ENCODE measurements at places on chromosomes 4 and X. TPM values are rescaled to one million over a fixed set of nuclear protein-coding genes. Genes with fewer than 3 reads are reported as not detected.

The SRPK3 gene
- total RNA-seq = 1.6 TPM

The UGT2A3 gene
- total RNA-seq = not detected

The MAGED2 gene
- 86.1 TPM for total RNA-seq

The PRSS12 gene
- 7.8 TPM for total RNA-seq

The MAGED1 gene
- total RNA-seq = 57.6 TPM

The P2RY8 gene
- total RNA-seq = 1.9 TPM

The TMEM150C gene
- total RNA-seq = 6.7 TPM

The LINC00632 gene
- total RNA-seq = 25.1 TPM

The UGT2B10 gene
- total RNA-seq = not detected

The SLIT2 gene
- 4.1 TPM for total RNA-seq

The FOXP3 gene
- not detected for total RNA-seq

The FRYL gene
- 697 TPM for total RNA-seq

DNA sequence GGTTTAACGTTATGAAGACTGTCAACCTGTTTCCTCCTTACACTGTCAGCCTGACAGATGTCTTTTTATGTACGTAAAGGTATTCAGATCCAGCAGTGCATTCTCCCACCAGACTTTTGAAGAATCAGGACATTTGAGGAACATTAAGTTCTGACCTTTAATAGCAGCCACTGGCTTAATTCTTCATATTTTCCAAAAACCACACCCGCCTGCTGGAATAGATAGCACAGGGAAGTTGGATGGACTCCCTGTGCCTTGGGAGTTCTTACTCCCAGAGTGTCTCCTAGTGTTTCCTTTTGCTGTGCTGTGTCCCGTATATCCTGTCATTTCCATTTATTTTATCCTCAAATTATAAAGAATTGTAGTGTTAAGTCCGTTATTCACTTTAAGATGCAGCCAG, 94.5 kb downstream of the AFF1 start:
- DNase-seq = no peak

DNA sequence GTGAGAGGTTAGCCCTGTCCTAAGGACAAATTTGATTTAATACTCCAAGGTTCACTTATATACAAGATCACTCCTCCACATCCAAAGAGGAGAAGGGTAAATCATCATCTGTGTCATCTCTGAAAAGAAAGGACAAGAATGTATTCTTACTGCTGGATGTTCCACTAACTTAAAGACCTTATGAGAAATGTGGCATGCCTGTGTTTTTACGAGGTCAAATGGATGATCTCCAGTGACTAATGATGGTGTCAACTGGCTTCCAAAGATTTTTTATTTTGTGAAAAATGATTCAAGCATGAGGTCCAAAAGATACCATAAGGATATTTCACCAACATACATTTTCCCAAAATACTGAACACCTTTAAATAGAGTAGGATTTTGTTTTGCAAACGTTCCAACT, 143.4 kb downstream of the PTCHD1 start:
- DNase-seq = no peak

GRCh38 chr4:16754104-16754503, 144.3 kb downstream of the LDB2 start:
- no peak for DNase-seq

DNA sequence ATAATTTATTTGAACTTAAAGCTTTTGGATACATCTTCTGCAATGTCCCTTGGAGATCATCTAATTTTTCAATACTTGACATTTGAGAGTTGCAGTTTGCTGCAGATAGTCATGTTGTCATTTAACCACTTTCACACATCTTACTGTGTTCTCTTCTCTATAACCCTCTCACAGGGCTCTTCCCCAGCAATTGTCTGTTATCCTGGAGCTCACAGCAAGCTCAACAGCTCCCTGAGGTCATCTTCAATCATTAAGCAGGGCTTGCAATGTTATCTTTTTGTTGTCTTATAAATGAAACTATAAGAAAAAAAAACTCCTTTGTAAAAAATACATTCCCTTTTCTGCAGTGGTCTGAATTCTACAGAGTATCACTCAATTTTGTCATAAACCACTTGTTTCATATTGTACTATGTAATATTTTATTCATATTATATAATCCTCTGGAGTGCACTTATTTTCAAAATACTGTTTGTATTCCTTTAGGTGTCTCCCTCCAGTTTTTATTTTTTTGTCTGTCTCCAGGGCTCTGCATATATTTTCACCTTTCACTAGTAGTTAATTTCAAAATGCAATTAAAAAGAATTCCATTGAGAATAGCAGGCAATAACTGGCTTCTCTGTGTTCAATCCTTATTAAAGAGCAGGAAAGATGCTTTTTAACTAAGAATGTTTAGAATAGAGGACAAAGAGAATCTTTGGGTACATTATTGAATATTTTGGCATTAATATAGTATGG, 106.3 kb upstream of the ARSJ start:
- DNase-seq = no peak

GRCh38 chr4:87399148-87399547, 8.2 kb upstream of the HSD17B11 start:
- peak; percentile 31 for DNase-seq

DNA sequence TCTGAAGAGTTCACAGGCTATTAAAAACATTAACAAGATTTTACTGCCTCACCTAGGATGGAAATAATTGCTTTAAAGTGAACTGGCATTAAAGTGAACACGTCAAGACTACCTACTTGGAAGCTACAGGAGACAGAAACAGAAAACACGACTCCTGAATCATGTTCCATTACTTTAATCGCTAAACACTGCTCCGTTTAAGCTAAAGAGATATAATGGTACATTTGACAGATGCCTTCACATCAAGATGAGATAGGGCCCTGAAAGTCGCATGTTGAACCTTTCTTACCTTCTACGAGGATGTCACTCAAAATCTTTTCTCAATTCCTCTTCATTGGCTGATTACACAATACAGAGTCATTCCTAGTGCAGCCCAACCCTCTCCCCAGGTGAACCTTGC, 206.3 kb upstream of the GATB start:
- DNase-seq = no peak

GRCh38 chr4:17670423-17670822, 56.0 kb downstream of the MED28 start:
- DNase-seq = no peak

- no peak for DNase-seq
Observed at GRCh38 chr4:18321956-18322530, 300.5 kb upstream of the LCORL start.

GRCh38 chrX:118526149-118526548, 30.5 kb downstream of the DOCK11 start:
- DNase-seq = no peak

DNA sequence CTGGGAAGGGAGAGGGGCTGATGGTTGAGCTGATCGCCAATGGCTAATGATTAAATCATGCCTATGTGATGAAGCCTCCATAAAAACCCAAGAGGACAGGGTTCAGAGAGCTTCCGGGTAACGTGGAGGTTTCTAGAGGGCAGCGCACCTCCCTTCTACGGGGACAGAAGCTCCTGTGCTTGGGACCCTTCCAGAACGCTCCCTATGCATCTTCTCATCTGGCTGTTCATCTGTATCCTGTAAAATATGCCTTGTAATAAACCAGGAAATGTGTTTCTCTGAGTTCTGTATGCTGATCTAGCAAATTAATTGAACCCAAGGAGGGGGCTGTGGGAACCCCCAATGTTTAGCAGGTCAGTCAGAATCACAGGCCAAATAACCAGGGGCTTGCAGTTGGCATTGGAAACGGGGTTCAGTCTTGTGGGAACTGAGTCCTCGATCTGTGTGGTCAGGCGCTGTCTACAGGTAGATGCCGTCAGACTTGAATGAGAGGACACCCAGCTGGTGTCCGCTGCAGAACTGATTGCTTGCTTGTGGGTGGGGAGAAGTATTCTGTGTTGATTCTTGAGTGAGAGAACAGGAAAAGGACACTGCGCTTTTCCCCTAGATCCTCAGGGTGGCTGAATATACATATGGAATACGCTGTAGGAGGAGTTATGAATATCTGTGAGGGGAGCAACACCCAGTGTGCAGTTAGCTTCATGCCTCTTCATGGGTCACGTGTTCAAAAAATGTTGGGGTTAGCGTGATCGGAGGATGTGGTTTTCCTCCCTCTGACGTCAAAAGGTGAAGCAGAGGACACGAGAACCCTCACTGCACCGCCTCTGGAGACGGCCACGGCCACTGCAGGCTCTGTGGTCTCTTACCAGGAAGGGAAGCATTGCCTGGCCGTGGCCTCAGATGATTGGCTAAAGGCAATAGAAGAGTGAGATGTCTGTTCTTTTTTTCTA, 29.2 kb downstream of the HTT-AS start:
- DNase-seq = peak; percentile 56

DNA sequence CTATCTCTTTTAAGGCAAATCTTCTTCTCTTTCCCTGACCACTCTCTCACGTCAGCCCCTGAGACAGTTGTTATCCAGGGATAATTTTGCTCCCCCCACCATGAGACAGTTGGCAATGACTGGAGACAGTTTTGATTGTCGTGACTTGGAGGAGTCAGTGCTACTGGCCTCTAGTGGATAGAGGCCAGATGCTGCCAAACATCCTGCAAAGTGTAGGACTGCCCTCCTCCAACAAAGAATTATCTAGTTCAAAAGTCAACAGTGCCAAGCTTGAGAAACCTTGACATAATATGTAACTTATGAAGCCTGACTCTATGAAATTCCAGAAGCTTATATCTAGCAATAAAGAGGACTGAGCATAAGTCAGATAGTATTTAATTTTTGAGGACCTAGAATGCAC, 502.1 kb upstream of the IGFBP7 start:
- DNase-seq = no peak

DNA sequence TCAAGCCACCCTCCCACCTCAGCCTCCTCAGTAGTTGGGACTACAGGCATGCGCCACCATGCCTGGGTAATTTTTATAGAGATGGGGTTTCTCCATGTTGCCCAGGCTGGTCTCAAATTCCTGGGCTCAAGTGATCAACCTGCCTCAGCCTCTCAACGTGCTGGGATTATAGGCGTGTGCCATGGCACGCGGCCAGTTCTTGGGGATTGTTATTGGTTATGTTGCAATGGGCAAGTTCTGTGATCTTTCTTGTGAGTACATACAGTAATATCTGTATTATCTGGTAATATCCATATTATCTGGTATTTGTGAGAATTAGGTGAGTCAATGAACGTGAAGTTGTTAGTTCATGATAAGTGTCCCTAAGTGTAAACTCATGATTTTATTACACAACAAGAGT, 90.3 kb upstream of the TBL1X start:
- peak; percentile 52 for DNase-seq

- DNase-seq = no peak
Observed at GRCh38 chr4:90142081-90142480, 14.9 kb downstream of the CCSER1 start.

GRCh38 chr4:139711461-139711860, 45.8 kb downstream of the MGST2 start:
- no peak for DNase-seq

- DNase-seq = no peak
Observed at GRCh38 chr4:110292994-110293744, 94.8 kb upstream of the ELOVL6 start.

GRCh38 chr4:186924723-186925122, 201.1 kb upstream of the FAT1 start:
- no peak for DNase-seq

- DNase-seq = no peak
Observed at GRCh38 chrX:110477593-110478228, 119.1 kb downstream of the RTL9 start.

GRCh38 chr4:155614111-155614762, 52.4 kb upstream of the GUCY1A1 start:
- DNase-seq = no peak

DNA sequence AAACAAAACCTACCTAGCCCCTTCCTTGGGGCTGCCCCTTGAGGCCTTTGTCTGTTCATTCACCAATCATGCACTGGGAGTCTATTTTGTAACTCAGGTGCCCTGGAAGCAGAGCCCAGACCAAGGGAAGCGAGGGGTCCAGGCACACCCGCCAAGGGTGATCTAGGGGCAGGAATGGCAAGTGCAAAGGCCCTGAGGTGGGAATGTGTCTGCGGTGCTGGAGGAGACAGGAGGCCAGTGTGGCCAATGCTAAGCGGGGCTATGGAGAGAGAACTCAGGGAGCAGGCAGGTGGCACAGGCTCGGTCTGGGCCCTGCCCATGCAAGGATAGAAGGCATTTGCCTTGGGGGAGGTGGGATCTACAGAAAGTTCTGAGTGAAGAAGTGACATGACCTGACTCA, 3.5 kb upstream of the SH3BP2 start:
- DNase-seq = no peak

DNA sequence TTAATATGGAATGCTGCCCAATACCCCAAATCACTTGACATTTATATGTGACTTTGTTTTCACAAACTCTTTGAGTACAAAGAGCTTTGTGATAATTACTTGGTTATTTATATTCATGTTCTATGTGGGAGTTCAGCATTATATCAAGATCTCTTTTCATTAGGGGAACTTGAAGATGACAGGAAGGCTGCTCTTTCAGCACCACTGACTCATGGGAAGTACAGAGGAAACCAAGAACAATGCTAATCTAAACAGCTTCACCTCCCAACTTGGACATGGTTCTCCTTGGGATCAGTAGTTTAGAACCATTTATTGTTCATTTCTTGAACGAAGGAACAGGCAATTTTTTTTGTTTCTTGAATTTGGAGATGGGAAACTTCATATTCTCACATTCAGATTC, 184.0 kb upstream of the AFF2 start:
- DNase-seq = no peak

- DNase-seq = no peak
Observed at GRCh38 chrX:155148724-155149537, 67.3 kb upstream of the VBP1 start.

- DNase-seq = no peak
Observed at GRCh38 chr4:76252271-76252653, 741 bp downstream of the FAM47E start.

- no peak for DNase-seq
Observed at GRCh38 chr4:188403272-188403671, 264.0 kb downstream of the TRIML1 start.

GRCh38 chr4:16745009-16745635, 153.3 kb downstream of the LDB2 start:
- DNase-seq = no peak

GRCh38 chr4:98446499-98447375, 185.6 kb downstream of the RAP1GDS1 start:
- peak; percentile 32 for DNase-seq

GRCh38 chr4:54063229-54063628, 1.2 kb downstream of the CHIC2 start:
- DNase-seq = no peak

DNA sequence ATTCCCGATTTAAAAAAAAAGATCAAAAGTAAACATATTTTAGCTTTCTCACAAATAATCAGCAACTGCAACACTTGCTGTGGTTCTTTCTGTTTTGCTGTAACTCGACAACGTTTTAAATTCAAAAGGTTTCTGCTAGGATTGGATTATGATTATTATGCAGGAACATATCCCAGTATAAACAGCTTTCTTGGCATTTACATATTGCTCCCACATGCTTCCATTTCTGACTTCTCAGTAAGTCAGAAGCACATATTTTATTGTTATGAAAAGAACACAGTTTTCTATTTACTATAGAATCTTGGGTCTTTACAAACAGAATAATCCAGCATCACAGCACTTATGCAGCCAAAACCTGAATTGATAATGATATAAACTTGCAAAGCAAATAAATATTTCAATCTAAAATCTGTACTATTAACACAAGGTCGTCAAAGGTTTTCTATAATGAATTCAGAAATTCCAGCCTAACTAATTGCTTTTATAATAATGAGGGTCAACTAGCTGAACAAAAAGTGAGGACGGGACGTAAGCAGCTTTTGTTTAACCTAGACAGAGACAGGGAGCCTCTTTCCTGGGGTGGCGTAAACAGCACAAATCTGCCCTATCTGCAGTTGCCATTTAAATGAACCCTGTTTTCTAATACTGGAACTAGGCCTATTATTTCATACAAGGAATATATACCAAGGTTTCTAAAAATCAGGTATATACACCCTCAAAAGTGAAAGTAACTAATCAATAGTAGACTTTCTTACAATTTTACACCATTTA, 9.8 kb upstream of the PCDH18 start:
- DNase-seq = peak; percentile 30

Measured in stomach (tissue), 19 donors.